ENCODE measurements at places on chromosomes 2 and 18. TPM values are rescaled to one million over a fixed set of nuclear protein-coding genes. Genes with fewer than 3 reads are reported as not detected.

Gene INPP5D
- total RNA-seq = 209 TPM

Gene DSG3
- not detected for total RNA-seq

Gene LPIN1
- total RNA-seq = 47.6 TPM

Gene NYAP2
- total RNA-seq = 0.14 TPM

Gene IFIH1
- 39.7 TPM for total RNA-seq

Gene ITGA6
- 67.1 TPM for total RNA-seq

Gene PIEZO2
- 6.2 TPM for total RNA-seq

Gene MC5R
- total RNA-seq = not detected

Gene LRRC30
- not detected for total RNA-seq

DNA sequence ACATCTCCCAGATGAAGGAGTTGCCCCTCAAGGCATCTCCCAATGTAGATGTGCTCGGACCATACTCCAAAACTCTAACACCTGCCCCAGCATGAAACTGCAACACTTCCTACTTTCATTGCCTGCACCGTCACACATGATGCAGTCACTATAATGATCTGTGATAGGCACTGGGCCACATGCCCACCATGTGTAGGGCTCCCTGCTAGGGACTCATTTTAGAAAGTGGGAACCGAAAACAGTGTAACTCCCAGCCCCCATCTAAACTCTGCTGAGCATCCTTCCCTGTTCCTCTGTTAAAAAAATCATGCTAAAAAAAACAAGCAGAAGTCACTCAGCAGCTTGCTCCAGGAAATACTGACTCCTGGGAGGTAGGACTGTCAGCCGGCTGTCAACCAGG, 496.1 kb upstream of the RAB6C start:
- no peaks in the 10 kb centered on the region for H3K27me3 ChIP-seq
- no peak overlapping the region for H3K27ac ChIP-seq
- H3K4me3 ChIP-seq = no peak overlapping the region
- no peaks in the 10 kb centered on the region for H3K4me1 ChIP-seq

DNA sequence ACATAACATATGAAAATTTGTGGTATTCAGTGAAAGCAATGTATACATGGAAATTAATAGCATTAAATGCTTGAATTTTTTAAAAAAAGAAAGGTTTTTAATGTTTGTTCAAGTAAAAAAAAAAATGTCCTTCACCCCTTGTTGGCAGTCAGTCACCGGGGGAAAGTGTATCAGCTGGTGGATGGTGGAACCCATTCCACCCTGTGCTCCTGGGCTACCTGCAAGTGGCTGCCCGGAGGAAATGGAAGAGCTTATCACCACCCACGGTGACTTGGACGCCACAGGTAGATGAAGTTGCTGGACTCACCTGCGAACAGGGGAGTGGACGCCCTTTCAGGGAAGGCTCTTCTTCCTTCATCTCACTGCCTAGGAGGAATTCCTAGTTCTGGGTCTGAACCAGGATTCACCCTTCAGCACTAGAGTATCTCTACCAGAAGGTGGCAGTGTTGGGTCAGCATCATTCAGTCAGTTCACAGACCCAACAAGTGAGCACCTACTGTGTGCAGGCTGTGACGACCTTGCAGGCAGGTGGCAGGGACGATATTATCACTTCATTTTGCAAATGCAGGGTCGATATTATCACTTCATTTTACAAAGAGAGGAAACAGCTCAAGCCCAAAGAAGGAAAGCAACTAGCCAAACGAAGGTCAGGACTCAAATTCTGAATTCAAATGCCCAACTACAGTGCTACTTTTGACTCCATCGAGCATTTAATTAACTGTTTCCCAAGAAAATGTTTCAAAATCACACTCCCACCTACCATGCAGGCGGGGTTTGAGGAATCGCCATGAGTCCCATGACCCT, 35.8 kb downstream of the CIB4 start:
- DNase-seq = peak; percentile 48
- peaks cover 9% of the 10 kb centered on the region for H3K4me1 ChIP-seq
- H3K27ac ChIP-seq = no peak overlapping the region
- peaks cover 25% of the 10 kb centered on the region for H3K27me3 ChIP-seq
- no peak overlapping the region for H3K4me3 ChIP-seq
- no peaks in the 10 kb centered on the region for H3K36me3 ChIP-seq

DNA sequence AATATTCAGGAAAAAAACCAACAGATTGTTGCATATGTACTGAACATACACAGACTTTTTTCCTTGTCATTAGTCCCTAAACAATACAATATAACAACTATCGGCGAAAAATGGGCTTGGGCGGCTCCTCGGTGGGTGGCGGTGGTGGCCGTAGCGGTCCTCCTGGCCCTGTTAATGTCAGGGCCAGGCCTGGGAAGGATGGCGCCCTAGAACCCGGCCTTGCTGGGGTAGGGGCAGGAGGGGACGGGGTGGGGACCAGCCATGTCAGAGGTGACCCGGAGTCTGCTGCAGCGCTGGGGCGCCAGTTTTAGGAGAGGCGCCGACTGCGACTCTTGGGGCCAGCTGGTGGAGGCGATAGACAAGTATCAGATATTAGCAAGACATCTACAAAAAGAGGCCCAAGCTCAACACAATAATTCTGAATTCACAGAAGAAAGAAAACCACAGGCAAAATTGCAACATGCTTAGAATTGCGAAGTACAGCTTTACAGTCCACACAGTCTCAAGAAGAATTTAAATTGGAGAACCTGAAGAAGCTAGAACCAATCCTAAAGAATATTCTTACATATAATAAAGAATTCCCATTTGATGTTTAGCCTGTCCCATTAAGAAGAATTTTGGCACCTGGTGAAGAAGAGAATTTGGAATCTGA, 36.5 kb downstream of the ROCK2 start:
- no peak overlapping the region for H3K4me3 ChIP-seq
- no peak overlapping the region for H3K27ac ChIP-seq
- no peak for DNase-seq
- no peaks in the 10 kb centered on the region for H3K36me3 ChIP-seq
- H3K27me3 ChIP-seq = no peaks in the 10 kb centered on the region

DNA sequence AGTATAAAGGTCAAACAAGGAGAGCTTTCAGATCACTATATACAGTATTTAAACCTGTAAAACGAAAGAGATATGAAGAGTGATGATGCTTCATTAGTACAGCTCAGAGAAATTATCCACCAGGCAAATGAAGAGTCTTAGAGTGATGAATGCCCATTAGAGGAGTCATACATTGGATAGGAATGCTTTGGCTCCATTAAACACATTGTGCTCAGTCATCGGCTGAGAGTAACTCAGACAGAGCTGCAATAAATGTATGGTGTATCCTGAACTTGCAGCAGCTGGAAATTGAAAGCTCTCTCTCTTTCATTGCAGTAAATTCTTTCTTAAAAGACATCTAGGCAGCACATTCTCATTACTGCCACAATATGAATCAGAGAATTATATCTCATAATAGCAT, 340.8 kb upstream of the SPHKAP start:
- no peak for DNase-seq
- H3K36me3 ChIP-seq = no peaks in the 10 kb centered on the region
- H3K27ac ChIP-seq = no peak overlapping the region
- no peaks in the 10 kb centered on the region for H3K4me1 ChIP-seq
- no peaks in the 10 kb centered on the region for H3K27me3 ChIP-seq
- H3K4me3 ChIP-seq = no peak overlapping the region

- no peaks in the 10 kb centered on the region for H3K36me3 ChIP-seq
- no peak overlapping the region for H3K27ac ChIP-seq
- H3K4me1 ChIP-seq = no peaks in the 10 kb centered on the region
These were observed 48.9 kb downstream of the FRZB start for GRCh38 chr2:182817558-182817957.

DNA sequence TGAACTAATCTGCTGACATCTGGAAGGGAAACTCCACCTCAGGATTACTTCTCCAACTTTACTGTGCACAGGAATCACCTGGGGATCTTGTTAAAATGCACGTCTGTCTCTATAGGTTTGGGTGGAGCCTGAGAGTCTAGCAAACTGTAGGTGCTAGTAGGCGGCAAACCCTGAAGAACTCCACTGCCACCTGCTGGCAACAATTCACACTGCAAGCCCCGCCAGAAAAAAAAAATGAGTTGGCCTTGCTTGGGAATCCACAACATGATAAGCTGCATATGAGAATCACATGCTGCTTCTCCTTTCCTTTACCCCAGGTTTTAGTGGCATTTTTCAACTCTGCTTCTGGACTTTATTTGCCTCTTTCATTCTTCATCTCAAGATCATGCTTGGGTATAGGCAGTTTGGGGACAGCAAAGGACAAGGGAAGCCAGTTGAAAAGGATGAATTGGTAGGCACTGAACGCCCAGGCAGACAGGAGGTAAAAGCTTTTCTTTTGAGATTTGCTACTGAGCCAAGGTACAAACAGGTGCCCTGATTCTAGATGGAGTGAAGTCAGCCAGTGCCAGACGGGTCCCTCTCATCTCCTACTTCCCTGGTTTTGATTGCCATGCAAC, 88.8 kb downstream of the VIT start:
- H3K27ac ChIP-seq = no peak overlapping the region
- DNase-seq = no peak
- H3K27me3 ChIP-seq = no peaks in the 10 kb centered on the region
- H3K4me3 ChIP-seq = no peak overlapping the region

GRCh38 chr2:54559593-54560145, 103.5 kb downstream of the SPTBN1 start:
- no peaks in the 10 kb centered on the region for H3K36me3 ChIP-seq
- H3K27ac ChIP-seq = peak overlapping the region; percentile 83
- H3K27me3 ChIP-seq = no peaks in the 10 kb centered on the region

- DNase-seq = no peak
- H3K27ac ChIP-seq = no peak overlapping the region
- H3K27me3 ChIP-seq = no peaks in the 10 kb centered on the region
- H3K4me3 ChIP-seq = no peak overlapping the region
- H3K36me3 ChIP-seq = no peaks in the 10 kb centered on the region
These were observed 56.9 kb downstream of the ASB1 start for GRCh38 chr2:238483656-238484055.

- peak overlapping the region; percentile 66 for H3K27ac ChIP-seq
- H3K4me3 ChIP-seq = no peak overlapping the region
- H3K36me3 ChIP-seq = no peaks in the 10 kb centered on the region
- H3K27me3 ChIP-seq = peaks cover 5% of the 10 kb centered on the region
- peak; percentile 88 for DNase-seq
- peaks cover 62% of the 10 kb centered on the region for H3K4me1 ChIP-seq
These were observed 100.2 kb downstream of the TNS1 start for GRCh38 chr2:217902379-217903141.

GRCh38 chr2:232229911-232230310, 148.6 kb upstream of the ALPP start:
- no peak overlapping the region for H3K27ac ChIP-seq
- no peaks in the 10 kb centered on the region for H3K27me3 ChIP-seq
- DNase-seq = no peak
- H3K4me1 ChIP-seq = peaks cover 8% of the 10 kb centered on the region

- H3K4me1 ChIP-seq = no peaks in the 10 kb centered on the region
- H3K27me3 ChIP-seq = no peaks in the 10 kb centered on the region
- H3K4me3 ChIP-seq = no peak overlapping the region
- no peaks in the 10 kb centered on the region for H3K36me3 ChIP-seq
These were observed 12.6 kb downstream of the PPP1R1C start for GRCh38 chr2:181998041-181998835.

GRCh38 chr2:202932425-202933138, 20.5 kb downstream of the CARF start:
- no peak overlapping the region for H3K27ac ChIP-seq
- H3K36me3 ChIP-seq = peaks cover 71% of the 10 kb centered on the region
- H3K4me3 ChIP-seq = no peak overlapping the region
- no peaks in the 10 kb centered on the region for H3K4me1 ChIP-seq
- no peaks in the 10 kb centered on the region for H3K27me3 ChIP-seq
- DNase-seq = no peak

GRCh38 chr2:7736646-7737305, 819.6 kb downstream of the RNF144A start:
- no peaks in the 10 kb centered on the region for H3K4me1 ChIP-seq
- H3K36me3 ChIP-seq = no peaks in the 10 kb centered on the region
- H3K4me3 ChIP-seq = no peak overlapping the region
- DNase-seq = no peak
- H3K27me3 ChIP-seq = no peaks in the 10 kb centered on the region
- H3K27ac ChIP-seq = no peak overlapping the region

GRCh38 chr2:19543663-19544383, 185.4 kb upstream of the OSR1 start:
- no peaks in the 10 kb centered on the region for H3K4me1 ChIP-seq
- DNase-seq = no peak

- DNase-seq = no peak
- no peaks in the 10 kb centered on the region for H3K27me3 ChIP-seq
- no peak overlapping the region for H3K4me3 ChIP-seq
- no peaks in the 10 kb centered on the region for H3K36me3 ChIP-seq
- no peak overlapping the region for H3K27ac ChIP-seq
These were observed 46.7 kb downstream of the L3MBTL4 start for GRCh38 chr18:6368017-6368416.

- no peaks in the 10 kb centered on the region for H3K4me1 ChIP-seq
- no peak overlapping the region for H3K4me3 ChIP-seq
- no peak for DNase-seq
- no peaks in the 10 kb centered on the region for H3K27me3 ChIP-seq
- no peaks in the 10 kb centered on the region for H3K36me3 ChIP-seq
- H3K27ac ChIP-seq = no peak overlapping the region
These were observed 903.3 kb upstream of the KLHL29 start for GRCh38 chr2:22481486-22482259.

DNA sequence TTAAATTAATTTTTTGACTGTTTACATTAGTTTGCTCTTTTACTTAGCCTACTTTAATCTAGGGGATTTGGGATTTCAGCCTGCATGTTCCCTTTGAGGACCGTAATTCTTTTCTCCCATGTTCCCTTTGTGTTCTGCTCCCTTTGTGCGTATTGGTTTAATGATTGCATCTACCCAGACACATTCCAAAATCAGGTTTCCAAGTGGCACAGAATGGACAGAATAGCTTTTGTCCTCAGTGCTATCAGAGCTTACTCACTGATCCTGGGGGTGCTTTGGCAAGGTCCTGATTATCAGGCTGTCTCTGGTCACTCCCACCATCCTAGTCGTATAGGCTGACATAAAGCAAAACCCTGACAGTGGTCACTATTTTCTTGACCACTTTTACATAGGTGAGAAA, 867.5 kb downstream of the TSN start:
- H3K4me1 ChIP-seq = no peaks in the 10 kb centered on the region
- H3K4me3 ChIP-seq = no peak overlapping the region
- no peaks in the 10 kb centered on the region for H3K27me3 ChIP-seq

DNA sequence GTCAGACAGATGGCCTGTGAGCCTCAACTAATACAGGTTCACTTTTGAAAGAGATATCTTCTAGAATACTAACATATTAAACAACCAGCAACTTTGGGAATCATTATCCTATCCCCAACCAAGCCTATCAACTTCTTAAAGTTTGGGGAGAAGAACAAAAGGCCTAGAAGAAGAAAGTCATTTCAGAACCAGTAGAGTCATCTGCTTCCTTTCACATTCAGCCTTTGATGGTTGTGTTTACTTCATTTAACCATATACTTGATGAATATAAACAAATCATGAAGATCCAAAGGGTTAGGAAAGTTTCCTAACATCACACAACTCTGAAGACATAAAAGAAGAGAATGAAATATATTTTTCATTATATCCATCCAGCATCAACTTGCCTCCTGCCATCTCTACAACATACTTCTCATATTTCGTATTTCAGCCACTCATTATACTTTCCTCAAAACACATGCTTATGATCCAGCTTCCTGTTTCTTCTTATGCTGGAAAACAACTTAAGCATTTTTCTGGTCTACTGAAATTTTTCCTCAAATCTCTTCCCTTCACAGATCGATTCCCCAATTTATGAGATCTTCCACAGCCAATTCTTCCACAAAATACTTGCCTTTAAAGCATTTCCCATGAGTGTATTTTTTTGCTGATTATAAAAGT, 114.3 kb downstream of the CACNB4 start:
- no peaks in the 10 kb centered on the region for H3K36me3 ChIP-seq
- DNase-seq = no peak
- H3K27me3 ChIP-seq = no peaks in the 10 kb centered on the region
- H3K27ac ChIP-seq = no peak overlapping the region
- no peak overlapping the region for H3K4me3 ChIP-seq

Data from spleen (tissue), 13 donors.